ENCODE measurements at places on chromosomes 3 and 15.

GRCh38 chr3:117434661-117435412, 725.3 kb downstream of the TUSC7 start:
- no peak for DNase-seq

DNA sequence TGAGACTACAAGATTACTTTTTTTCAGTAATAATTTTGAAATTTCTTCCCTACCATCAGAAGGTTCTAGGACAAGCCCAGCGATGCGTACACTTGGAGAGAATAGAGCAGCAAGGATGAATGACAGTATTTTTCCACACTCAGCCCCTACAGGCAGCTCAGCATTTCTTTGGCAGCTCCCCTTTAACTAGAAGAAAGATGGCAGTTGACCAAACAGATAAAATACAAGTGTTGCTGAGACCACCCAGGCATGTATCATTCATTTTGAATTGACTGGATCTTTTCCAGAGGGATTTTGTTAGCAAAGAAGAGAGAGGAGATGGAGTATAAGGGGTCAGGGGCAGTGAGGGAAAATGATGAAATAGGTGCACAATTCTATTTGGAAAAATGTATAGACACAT, 761.3 kb downstream of the AGBL1 start:
- DNase-seq, result no peak

GRCh38 chr3:43838877-43839276, 148.1 kb downstream of the ABHD5 start:
- DNase-seq, result no peak

GRCh38 chr15:73249499-73249898, 119.3 kb downstream of the HCN4 start:
- no peak for DNase-seq

- no peak for DNase-seq
Observed at GRCh38 chr15:69305204-69305931, 6.7 kb downstream of the PAQR5 start.

DNA sequence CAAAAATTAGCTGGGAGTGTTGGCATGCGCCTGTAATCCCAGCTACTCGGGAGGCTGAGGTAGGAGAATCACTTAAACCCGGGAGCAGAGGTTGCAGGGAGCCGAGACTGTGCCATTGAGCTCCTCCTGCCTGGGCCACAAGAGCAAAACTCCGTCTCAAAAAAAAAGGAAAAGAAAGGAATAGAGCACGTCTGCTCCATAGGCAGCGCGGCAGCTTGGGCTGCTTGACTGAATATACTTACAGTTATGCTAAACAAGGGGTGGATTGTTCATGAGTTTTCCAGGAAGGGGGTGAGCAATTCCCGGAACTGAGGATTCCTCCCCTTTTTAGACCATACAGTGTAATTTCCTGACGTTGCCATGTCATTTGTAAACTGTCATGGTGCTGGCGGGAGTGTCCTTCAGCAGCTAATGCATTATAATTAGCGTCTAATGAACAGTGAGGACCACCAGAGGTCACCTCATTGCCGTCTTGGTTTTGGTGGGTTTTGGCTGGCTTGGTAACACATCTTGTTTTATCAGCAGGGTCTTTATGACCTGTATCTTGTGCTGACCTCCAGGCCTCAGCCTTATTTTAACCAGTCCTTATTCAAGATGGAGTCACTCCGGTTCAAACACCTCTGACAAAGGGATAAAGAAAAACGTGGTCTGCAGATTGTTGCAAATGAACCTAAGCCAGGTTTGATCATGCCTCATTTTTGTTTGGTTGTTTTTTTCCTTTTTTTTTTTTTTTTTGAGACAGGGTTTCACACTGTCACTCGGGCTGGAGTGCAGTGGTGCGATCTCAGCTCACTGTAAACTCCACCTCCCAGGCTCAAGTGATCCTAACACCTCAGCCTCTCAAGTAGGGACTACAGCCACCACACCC, 24.9 kb upstream of the SENP5 start:
- DNase-seq, result no peak

- no peak for DNase-seq
Observed at GRCh38 chr3:154244644-154245043, 79.6 kb downstream of the DHX36 start.

- DNase-seq, result no peak
Observed at GRCh38 chr3:188700918-188701317, 470.9 kb upstream of the TPRG1 start.

DNA sequence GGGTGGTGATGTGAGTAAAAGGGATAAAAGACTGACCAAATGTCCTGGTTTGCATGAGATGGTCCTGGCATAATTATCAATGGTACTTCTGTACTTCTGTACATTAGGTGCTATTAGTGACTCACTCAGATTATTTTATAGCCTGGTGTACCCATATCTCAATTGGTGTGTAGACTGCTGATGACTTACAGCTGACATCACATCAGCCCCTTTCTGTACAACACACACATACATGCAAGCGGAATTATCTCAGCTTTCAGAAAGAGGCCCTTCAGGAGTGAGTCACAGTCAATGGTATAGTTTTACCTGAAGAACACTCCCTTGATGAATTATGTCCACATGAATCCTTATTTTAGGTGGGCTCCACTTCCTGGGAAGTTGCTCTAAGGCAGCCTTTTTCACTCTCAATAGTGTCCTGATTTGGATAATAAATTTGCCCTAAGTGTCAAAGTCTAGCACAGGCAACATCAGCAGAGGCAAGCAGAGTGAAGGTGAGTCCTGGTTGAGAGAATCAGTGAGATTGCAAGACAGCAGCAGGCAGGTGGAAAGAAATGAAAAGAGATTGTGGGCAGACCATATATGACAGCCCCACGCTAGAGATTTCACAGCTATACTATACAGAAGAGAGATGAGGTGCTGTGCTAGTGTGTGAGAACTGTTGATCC, 137.0 kb downstream of the ZPLD1 start:
- no peak for DNase-seq

- DNase-seq, result no peak
Observed at GRCh38 chr3:87766721-87767120, 292.1 kb downstream of the CGGBP1 start.

DNA sequence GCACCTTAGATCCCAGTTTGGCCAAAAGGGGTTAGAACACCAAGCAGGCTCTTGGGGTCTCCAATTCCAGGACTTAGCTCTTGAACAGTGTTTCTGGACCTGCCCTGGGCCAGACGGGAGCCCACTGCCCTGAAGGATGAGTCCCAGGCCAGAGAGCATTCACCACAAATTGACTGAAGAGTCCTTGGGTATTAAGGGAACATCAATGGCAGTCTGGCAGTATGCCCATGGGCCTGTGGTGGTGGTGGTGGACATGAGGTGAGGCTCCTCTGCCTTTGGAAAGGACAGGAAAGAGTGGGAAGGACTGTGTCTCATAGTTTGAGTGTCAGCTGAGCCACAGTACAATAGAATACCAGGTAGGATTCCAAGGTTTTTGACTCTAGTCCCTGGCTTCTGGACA, 960.0 kb downstream of the DIPK2A start:
- DNase-seq, result no peak

DNA sequence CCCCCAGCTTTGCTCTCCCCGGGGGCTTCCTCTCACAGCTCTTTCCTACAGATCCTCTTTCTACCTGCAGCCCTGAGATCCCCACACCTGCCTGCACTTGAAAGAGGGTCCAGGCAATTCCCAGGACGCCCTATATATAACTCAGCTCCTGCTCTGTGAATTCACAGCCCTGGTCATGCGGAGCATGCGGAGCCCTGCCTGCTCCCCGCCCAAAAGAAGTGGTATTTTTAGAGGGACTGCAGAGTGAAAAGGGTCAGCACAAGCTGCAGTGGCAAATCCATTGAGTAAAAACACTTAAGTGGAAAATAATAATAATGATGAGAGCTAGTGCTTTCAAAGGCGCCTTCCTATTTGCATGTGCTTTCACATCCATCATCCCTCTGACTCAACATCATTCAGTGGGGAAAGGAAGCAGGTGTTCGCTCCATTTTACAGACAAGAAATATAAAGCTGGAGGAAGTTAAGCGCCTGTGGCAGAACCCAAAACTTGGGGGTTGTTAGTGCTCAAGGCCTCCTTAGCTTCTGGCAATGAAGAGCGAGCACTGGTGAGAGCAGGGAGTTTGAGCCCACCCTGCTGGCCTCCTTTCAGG, 76.3 kb upstream of the LIPC start:
- no peak for DNase-seq

- no peak for DNase-seq
Observed at GRCh38 chr3:156149876-156150275, 29.5 kb downstream of the KCNAB1 start.

DNA sequence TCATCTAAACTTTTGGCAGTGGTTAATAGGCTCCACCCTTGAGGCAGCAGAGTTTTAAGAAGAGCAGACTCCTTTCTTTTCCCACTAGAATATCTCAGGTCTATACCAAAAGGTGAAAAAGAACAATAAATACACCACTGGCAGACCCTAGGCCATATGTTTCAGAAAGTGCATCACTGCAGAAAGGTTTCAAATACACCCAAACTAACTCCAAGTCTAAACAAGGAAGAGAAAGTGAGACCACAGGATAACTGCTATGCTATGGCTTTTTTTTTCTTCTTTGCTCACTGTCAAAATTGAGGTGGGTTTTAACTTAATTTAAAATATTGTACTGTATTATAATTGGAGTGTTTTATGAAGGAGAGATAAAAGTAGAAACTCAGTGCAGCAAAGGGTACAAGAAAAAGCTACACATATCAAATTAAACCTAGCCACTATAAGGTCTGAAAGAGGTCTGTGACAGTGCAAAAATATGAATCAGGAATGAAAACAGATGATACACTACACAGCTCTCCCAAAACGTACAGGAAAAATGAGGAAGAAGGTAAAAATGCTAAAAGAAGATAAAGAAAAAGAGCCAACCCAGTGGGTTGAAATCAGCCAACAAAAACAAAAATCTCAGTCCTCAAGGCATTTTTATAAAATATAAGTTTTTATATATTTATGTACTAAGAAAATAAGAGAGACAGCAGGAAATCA, 8.4 kb downstream of the SNX4 start:
- DNase-seq, result no peak

DNA sequence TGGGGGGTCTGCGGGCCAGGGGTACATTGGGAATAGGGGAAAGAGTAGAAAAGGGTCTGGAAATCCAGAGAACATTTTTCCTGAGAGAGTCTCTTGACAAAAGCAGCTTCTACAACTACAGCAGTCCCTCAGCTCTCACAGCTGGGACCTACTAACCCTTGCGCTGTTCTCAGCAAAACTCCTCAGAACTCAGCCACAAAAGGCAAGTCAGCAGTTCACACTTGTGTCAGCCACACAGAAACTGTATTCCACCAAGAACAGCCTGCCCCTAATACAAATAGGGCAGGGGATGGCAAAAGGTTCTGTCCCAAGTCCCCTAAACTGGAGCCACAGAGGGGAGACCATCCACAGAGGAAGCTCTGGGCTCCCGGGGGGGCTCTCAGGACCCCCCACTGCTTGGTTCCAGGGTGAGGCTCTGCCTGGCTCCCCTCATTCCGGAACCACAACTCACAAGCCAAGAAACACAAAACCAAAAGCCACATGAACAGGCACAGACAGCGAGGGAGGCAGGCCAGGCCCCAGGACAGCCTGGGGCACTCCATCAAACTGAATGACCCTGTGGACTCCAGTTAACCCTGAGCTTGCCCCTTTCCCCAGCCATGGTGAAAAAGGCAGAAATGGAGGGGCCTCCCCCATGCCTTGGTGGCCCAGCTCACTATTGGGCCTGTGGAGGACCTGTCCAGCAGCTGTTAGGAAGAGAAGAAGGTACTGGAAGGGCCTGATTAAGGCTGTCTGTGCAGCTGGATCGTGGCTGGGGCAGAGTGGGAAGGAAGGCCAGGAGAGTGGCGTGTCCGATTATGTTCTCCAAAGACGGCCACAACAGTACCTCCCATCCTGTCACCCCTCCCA, 162.0 kb downstream of the CHSY1 start:
- no peak for DNase-seq

GRCh38 chr3:908839-909238, 184.0 kb upstream of the CNTN6 start:
- no peak for DNase-seq

DNA sequence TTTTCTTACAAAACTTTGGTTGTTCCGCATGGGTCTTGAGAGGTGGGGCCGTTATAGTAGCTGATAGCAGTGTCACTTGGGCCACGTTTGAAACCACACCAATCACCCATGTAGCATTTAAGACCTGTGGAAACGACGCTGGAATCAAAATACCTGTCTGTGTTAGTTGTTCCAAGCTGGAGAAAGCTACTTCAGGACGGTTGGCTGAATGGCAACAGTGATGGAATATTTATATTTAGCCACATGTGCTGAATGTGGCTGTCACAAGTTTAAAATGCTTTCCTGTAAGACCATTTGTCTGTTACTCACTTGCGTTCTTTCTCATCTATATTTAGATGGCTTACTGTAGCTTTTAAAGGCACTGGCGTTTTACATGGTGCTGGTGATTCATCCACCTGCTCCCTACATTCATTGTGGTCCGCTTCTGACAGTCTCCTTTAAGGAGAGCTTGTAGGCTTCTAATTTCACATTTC, 1.4 kb downstream of the DNAJA4 start:
- DNase-seq, result no peak

DNA sequence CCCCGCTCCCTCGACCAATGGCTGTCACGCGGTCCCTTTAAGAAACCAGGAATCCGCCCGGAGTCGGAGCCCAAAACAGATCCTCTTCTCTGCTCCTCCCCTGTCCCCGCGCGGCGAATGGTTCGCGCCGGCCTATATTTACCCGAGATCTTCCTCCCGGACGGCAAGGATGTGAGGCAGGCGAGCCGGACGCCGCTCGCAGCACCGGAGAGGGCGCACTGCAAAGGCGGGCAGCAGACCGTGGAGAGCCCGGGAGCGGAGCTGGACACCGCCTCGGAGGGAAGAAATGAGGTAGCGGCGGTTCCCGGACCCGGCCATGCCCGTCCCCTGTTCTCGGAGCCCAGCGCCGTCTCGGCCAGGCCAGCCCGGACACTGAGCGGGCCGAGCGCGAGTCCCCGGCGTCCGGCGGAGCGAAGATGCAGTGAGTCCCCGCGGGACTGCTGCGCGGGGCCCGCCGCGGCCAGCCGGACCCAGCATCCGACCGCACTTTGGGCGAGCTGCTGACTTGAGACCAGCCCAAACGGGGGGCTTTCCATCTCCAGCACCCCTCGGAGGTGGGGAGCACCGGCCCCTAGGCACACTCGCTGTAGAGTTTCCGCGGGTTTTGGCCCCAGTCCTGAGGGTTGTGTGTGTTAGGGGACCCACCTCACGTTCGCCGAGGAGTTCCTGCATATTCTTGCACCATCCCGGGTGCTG, at the start of gene FAM43A:
Gene FAM43A, plus strand, starts transcription at position 166 of the 696 bp plus-strand sequence. CDS start 944 bp downstream, outside the sequence.
- peak; percentile 58 for DNase-seq

- DNase-seq, result no peak
Observed at GRCh38 chr3:173395073-173395411, 2.5 kb upstream of the NLGN1 start.

- DNase-seq, result no peak
Observed at GRCh38 chr15:34993412-34993811, 5.3 kb upstream of the ZNF770 start.

GRCh38 chr15:27250223-27250622, 279.2 kb downstream of the GABRG3 start:
- no peak for DNase-seq

All from H1 (cell line).